ENCODE measurements at places on chromosomes 6 and 20.

DNA sequence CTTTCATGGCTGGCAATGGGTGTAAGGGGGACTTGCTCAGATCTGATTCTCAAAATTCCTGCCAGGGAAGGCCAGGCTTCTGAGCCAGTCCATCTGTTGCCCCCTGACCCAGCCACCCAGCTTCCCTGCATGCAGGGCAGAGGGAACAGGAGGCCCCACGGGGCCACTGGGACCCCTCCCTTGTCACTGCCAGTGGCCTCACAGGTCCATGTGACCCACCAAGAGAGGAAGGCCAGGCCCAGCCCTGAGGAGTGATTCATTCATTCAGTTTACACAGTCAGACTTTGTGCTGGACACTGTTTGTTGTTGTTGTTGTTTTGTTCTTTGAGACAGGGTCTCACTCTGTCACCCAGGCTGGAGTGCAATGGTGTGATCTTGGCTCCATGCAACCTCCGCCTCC, 39.5 kb downstream of the UBE2V1 start:
- DNase-seq = no peak

DNA sequence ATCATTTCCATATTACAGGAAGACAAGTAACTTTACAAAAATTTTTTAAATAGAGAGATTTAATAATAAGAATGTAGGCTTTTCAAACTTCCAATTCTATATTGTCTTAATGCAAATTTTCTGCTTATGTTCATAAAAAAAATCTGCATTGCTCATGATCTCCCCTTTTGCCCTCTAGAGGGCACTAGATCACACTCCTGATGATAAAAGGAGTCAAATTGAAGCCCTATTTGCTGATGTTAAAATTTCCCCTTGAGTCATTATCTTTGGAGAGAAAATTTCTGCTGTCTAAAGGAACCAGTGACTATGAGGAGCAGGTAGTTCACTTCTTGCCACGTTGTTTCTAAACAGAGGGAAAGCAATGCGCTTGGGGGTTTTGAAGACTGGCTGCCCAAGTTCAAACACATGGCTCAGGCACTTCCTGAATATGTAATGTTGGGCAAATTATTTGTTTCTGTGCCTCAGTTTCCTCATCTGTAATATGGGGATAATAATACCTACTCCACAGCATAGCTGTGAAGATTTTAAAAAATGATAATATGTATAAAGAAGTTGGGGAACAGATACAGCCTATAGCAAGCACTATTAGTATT, 874.2 kb downstream of the TFAP2A start:
- peak; percentile 41 for DNase-seq

DNA sequence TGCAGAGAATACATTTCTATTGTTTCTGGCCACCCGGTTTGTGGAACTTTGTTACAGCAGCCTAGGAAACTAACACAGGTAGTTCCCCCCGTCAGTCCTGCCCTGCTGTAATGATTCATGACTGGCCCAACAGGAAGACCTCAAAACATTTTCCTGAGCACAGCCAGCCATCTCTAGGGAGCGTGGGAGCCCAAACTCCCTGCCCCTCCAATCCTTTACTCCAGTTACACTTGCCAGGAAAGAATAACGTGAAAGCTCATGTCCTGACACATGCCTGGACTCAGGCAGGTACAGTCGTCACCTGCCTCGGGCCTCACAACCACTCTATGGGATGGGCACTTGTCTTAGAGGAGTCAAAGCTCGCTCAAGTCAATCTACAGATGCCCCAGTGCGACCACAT, 8.4 kb downstream of the TXNDC5 start:
- DNase-seq = no peak

GRCh38 chr6:63724721-63725120, 89.1 kb downstream of the PHF3 start:
- no peak for DNase-seq

GRCh38 chr20:37336369-37337207, 9.4 kb upstream of the SRC start:
- no peak for DNase-seq

DNA sequence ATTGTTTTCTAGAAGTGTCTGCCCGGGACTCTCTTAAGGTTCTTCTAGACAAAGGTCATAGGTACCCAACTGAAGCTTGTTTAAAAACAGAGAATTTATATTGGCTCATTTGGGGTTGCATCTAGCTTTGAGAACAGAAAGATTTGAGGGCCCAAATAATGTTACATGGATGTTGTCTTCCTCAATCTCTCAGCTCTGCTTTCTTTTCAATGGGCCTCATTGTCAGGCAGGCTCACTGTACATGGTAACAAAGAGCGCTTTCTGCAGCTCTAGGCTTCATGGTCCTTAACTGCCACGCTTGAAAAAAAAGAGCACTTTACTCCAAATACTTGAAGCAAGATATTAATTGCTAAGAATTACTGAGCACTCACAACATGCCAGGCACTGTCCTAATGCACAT, 22.2 kb downstream of the NHLRC1 start:
- DNase-seq = no peak

- DNase-seq = no peak
These were observed 689 bp upstream of the BLOC1S5 start for GRCh38 chr6:8064638-8065518.

Measured in NCI-H1105 (cell line).